D721Med (cell line): ENCODE measurements at places on chromosomes 6 and 20.

- no peak for DNase-seq
Measured at GRCh38 chr6:113824866-113825265, 32.3 kb upstream of the MARCKS start.

GRCh38 chr20:55701467-55701866 is 303.9 kb downstream of the CBLN4 start:
- DNase-seq = no peak

DNA sequence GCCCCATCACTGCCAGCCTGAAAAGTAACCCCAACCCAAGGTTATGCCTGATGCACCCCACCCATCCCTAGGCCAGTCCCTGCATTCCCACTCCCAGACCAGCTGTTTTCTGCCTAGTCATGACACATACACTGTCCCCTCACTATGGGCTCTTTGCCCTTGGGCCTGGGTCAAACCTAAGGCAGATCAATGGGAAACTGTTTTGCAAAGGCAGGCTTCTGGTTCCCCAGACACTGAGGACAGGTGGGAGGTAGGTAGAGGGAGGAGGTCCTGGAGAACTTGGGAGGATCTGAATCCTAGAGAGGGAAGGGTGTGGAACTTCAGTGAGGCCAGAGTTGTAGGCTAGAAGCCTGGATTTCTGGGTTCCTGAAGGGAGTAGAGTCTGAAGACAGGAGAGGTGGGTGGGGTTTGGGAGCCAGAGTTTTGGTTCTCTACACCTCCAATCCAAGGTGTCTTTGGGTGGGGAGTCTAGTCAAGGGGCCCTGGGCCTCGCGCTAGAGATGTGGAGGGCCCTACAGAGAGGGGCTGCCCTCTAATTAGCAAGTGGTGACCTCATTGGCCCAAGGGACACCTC is 2.0 kb downstream of the CLIC1 start:
- no peak for DNase-seq

DNA sequence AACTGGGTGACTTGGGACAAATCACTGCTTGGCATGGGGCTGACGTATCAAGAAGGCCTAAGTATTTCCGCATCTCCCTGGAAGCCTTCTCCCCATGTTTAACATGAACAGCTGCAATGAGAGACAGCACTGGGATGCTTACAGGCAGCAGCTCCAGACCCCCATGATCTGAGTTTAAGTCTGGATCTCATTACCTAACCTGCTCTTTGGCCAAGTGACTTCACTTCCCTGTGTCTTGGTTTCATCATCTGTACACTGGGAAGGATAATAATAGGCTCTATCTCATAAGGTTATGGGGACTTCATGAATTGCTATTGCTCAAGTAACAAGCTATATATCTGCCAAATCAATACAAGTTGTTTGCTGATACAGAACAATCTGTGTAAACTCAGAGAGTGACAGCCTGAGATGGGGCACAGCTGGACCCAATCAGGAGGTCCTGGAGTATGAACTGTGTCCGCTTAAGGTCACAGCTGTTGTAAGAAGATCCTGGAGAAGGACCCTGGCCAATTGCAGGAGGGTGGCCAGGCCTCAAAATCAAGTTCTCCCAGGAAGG is 56.0 kb downstream of the TGM2 start:
- DNase-seq = no peak

DNA sequence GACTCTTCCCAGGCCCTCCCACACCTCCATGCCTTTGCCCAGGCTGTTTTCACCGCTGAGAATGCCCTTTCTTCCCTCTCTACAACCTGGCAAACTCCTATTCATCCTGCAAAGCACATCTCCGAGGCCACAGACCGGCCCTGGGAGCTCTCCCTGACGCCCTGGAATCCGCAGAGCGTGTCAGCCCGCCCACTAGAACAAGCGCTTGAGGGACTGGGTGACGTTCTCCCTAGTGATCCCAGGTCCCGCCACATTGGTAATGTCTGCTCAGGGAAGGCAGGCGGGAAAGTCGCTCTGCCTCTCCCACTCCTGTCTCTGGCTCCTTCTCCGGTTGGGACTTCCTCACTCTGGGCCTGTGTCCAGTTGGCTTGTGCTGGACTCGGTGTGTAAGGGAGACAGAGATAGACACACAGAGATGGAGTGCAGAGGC is 61.6 kb downstream of the SRC start:
- DNase-seq = no peak

DNA sequence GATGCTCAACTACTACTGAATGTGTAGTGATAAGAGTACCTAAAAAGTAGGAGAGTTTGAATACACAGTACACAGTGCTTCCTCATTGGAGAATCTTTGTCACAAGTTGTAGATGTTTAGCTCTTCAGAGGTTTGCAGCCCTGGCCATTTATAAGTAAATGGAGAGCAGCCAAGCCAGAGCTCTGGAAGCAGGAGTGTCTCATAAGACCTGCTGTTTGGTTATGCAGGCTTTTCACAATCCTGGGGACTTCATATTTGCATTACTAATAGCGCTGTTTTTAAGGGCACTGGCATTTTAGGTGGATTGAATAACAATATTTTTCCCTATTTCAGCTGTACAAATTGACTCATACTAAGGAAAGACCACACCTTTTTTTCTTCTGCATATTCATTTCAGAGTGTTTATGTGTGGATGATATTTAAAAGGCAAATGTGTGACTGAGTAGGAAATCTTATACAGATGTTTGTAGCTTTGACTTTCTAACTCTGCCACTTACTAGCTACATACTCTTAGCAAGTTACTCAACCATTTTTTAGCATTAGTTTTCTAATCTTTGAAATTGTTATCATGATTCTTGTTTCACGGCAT is 730.5 kb upstream of the MAP3K7 start:
- DNase-seq = no peak

DNA sequence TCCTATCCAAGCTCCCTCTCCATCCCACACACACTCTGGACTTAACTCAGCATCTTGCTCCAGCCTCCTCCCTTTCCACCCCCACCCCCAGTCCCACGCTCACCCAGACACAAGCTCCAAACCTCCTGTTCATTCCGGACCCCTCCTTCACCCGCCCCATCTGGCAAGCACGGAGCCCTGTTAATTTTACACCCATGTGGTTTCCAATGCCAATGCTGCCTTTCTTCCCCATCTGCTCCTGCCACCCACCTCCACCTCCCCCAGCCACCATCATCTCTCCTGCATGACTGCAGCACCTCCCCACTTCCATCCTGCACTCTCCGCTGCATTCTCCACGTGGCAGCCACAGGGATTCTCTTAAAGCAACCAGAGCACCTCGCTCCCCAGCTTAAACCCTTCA is 9.9 kb upstream of the CDK5RAP1 start:
- DNase-seq = no peak

DNA sequence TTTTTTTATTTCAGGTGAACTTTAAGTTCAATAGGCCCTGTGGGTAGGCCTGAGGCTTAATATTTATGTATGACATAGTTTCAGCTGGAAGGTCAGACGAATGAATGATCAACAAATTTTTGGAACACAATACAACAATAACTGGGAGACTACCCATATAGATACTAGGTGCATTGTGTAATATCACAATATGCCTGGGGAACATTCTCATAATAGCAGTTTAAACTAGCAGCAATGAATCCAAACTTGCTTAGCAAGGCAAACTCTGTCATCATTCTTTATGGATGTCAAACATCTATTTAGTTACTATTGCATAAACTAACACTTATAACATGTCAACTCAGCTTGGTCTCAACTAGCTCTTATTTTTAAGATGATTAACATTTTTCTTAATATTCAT is 49.3 kb downstream of the ELOVL4 start:
- no peak for DNase-seq

GRCh38 chr6:105968603-105969333 is 117.4 kb upstream of the PRDM1 start:
- DNase-seq = no peak

DNA sequence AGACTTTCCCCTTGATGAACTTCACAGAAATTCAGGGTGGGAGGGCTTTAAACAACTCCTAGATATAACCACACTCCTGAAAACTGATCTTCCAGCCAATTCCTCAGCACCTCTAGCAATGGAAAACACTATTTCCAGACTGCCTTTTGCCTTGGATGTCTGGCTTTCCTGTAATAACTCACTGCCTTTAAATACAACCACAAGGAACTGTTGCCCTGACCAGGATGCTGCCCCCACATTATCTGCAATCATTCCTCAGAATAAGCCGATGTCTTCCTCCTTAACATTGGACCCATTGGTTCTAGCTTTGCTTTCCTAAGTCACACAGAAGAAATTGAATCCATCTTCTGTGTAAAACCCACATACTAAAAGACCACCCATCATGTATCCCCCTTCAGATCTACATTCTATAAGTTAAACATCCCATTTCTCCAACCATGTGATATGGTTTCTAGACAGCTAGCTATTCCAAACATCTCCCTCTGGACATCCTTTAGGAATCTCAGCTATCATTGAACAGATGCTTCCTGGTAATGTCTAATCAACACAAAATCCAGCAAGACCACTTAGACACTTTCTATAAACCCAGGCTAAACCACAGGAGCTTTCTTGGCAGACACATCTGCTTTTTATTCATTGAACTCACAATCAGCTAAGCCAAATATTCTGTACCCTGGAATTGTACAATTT is 95.9 kb upstream of the KCNQ5 start:
- no peak for DNase-seq

GRCh38 chr20:32641464-32641863 is 32.3 kb downstream of the C20orf203 start:
- no peak for DNase-seq

DNA sequence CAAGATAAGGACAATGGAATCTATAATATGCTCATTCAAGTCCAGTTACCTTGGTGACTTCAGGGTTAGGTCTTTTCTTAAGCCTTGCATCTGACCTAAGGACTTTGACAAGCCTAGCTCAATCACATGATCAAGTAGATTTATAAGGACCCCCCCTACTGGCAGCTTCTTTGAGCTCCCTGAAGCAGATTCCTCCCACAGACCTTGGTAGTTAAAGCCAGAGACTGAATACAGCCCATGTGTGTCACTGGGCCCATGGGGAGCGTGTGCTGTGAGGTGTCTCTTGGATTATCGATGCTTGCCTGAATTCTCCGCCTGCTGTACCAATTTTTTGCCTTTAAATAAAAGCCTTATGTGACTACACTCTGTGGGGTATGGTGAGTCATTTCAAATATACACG is 372.7 kb upstream of the RGS17 start:
- DNase-seq = no peak

DNA sequence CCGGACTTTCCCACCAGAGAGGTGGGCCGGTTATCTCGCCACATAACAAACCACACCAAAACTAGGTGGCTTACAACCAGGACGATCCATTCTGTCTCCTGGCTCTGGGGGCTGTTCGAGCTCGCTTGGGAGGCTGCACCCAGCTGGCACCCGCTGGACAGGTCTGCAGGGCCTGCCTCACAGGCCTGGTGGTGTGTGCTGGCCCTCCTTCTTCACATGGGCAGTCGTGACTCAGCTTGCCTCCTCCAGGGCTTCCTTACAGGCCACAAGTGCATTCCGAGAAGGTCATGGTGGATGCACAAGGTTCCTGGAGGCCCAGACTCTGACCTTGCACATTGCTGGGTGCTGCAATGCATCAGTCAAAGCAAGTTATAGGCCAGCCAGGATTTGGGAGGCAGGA is 34.2 kb downstream of the FOXF2 start:
- no peak for DNase-seq

DNA sequence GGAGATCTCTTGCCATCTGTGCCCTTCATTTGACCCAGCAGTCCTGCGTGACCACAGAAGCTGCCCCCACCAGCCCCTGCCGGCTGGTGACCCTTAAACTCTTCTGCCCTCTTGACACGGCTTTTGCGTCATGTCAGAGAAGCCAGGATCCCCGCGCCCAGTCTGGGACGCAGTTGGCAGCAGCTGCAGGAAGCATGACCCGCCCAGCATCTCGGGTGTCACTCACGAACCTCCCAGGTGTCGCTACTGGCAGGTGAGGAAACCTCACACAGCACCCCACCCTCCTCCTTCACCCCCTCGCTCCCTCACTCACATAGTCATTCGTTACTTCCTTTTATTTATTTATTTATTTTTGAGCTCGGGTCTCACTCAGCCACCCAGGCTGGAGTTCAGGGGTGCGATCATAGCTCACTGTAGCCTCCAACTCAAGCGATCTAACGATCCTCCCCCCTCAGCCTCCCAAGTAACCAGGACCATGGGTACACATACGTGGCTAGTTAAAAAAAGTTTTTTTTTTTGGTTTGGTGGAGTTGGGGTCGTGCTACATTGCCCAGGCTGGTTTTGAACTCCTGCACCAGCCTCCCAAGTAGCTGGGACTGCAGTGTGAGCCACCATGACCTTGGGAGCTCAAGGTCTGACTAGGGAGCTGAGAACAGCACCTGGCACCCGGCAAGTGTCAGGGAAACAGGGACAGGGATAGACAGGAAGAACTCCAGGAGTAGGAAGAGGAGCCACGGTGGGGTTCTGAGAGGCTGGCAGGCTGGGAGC is 14.1 kb upstream of the SPDEF start:
- no peak for DNase-seq

DNA sequence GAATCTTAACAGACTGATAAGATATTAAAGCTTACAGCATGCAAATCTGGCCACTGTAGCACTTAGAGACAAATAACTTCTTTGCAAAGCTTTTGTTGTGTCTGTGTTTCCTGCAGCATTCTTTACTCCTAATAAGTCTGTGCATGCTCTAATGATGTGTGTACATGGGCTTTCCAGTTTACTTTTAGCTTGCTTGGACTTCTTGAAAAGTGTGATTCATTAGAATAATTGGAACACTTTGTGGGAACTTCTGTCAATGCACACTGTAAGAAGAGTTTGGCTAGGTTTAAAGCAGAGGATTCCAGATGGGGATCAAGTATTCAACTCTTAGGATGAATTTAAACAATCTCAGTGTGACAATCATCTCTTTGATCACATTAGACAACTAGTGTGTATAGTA is 22.1 kb upstream of the TINAG start:
- no peak for DNase-seq

DNA sequence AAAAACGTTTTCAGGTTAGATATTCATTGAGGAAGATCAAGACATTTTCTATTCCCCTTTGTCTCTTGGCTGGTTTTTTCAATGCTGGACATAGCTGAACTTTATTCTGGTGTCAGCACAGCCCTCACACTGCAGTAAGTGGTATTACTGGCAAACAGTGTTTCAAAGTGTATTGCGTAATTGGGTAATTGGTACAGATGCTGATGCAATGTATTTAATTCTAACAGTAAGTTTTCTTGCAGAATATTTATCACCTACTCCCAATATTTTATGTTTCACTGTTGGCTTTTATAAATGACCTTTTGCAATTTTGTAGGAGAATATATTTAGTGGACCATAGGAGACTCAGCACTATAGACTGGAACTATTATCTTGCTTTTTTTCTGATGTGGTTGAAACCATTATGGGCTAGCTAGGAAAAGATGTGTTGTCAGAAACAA is 287.6 kb upstream of the SOX4 start:
- no peak for DNase-seq

GRCh38 chr6:110392727-110393126 is 22.6 kb downstream of the DDO start:
- no peak for DNase-seq

GRCh38 chr6:75852721-75853120 is 103.7 kb downstream of the MYO6 start:
- DNase-seq = no peak

GRCh38 chr20:45016089-45016671 is 49.9 kb downstream of the STK4 start:
- no peak for DNase-seq

GRCh38 chr20:16537918-16538317 is 35.3 kb downstream of the KIF16B start:
- no peak for DNase-seq
